ENCODE measurements at places on chromosomes 13 and 19. TPM values are rescaled to one million over a fixed set of nuclear protein-coding genes. Genes with fewer than 3 reads are reported as not detected.

GRCh38 chr13:73411067-73411809 lies 352.4 kb downstream of the KLF5 start:
- H3K27me3 ChIP-seq: no peaks in the 10 kb centered on the region
- H3K4me3 ChIP-seq: no peak overlapping the region
- no peak overlapping the region for H3K27ac ChIP-seq

The CIRBP gene
- 492 TPM for total RNA-seq

DNA sequence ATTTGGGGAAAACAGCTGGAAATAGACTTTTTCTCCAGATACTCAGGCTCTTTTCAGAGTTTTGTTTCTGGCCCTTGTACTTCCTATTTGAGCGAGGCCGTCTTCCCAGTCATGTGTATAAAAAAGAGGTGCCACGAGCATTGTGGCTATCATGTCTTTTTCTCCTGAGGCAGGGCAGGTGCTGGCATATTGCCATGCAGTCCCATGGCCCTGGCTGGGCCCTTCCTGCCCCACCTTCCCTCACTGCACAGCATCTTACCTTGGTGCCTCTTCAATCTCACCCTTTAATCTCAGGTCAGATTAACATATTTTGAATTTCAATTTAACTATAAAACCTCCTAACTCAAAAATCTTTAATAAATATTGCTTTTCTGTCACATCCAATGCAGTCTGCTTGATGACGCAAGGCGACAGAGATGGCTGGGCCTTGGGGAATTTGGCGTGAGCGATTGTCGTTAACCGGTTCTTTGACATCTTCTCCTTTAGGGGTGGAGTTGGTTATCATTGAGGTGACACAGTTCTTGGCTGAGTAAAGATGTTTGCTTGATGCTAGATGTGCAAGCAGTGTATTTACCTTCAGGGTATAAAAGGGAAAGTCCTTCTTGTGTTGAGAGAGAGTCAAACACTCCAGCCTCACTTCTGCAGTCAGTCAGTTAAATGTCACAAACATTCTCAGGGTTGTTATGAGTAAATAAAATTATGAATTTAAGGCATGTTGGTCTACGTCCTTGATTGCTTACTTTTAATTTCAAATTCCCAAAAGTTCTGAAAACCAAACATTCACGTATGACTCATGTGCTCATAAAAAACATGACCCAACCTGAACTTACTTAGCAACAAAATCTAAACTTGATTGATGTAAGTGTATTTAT lies 289.9 kb downstream of the MYO16 start:
- no peak overlapping the region for H3K4me3 ChIP-seq
- no peaks in the 10 kb centered on the region for H3K36me3 ChIP-seq
- H3K27me3 ChIP-seq: no peaks in the 10 kb centered on the region
- H3K27ac ChIP-seq: peak overlapping the region; percentile 27
- no peak for DNase-seq

DNA sequence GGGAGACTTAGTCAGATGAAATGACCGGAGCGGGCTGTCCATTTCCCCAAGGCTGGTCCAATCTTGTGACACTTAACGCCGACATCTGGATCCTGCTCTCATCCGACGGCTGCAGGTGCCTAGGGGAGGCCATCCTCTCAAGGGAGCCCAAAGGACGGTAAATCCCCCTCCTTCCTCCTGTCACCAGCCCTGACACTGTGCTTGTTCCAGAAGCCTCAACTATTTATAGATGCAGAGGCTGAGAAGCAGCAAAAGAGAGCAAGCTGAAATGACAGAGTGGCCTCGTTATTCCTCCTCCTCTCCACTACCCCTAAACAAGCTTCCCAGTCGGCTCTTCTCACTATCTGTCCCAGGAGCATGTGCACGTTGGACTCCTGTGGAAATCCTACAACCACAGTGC lies 533.7 kb downstream of the LIG4 start:
- no peaks in the 10 kb centered on the region for H3K4me1 ChIP-seq
- no peaks in the 10 kb centered on the region for H3K36me3 ChIP-seq
- no peak for DNase-seq
- no peak overlapping the region for H3K4me3 ChIP-seq
- no peak overlapping the region for H3K27ac ChIP-seq
- H3K27me3 ChIP-seq: no peaks in the 10 kb centered on the region

GRCh38 chr13:106499113-106499512 lies 36.3 kb downstream of the EFNB2 start:
- peak overlapping the region; percentile 71 for H3K27ac ChIP-seq
- DNase-seq: no peak
- peaks cover 8% of the 10 kb centered on the region for H3K4me1 ChIP-seq
- H3K27me3 ChIP-seq: no peaks in the 10 kb centered on the region
